Trophoblast cell (in vitro differentiated cells and primary cell): ENCODE measurements at places on chromosomes 6 and 20.
A peak's percentile ranks its signal among the peaks of the same experiment; 100 is the strongest.

- no peaks in the 10 kb centered on the region for H3K36me3 ChIP-seq
- no peaks in the 10 kb centered on the region for H3K27me3 ChIP-seq
- no peak overlapping the region for H3K27ac ChIP-seq
- H3K4me1 ChIP-seq = no peaks in the 10 kb centered on the region
- DNase-seq = no peak
- no peak overlapping the region for H3K4me3 ChIP-seq
Observed at GRCh38 chr6:54920628-54921027, 74.1 kb downstream of the FAM83B start.

- DNase-seq = no peak
- H3K27me3 ChIP-seq = no peaks in the 10 kb centered on the region
- no peaks in the 10 kb centered on the region for H3K4me1 ChIP-seq
- H3K27ac ChIP-seq = no peak overlapping the region
- no peaks in the 10 kb centered on the region for H3K36me3 ChIP-seq
Observed at GRCh38 chr20:54093423-54094267, 23.3 kb upstream of the BCAS1 start.

DNA sequence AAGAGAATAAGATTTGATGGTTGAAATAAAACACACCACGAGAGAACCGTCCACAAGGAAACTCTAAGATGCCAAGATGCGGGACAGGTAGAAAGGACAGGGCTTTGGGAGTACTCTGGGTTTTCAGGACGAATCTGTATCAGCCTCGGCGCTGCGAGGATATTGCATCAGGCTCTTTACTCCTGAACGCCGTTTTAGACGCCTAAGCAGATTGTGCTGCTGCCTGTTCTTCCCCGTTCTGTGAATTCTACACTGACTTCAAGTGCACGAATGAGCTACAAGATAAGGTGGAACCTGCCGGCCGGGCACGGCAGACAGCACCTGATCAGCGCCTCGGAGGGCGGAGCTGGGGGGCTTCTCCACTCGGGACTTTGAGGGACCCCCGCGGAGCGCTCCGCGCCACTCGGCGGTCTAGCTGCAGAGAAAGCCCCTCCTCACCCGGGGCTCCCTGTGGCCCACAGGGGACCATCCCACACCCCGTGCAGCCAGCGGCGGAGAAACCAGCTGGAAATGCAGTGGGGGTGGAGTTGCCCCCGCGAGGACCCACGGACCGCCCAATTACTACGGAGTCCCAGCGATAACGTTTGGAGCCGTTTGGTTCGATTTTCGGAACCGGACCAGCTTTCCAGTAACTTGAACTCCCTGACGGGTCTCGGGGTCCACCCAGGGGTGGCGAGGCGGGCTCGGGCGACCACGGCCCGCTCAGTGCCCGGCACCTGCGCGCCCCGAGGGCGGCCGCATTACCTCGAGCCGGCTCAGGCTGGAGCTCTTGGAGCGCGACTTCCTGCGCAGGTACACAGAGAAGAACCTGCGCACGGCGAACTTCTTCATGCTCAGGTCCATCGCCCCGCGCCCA lies 646 bp downstream of the RPS6KA2 start:
- no peaks in the 10 kb centered on the region for H3K36me3 ChIP-seq
- peak overlapping the region; percentile 86 for H3K4me3 ChIP-seq
- DNase-seq = no peak
- peaks cover 13% of the 10 kb centered on the region for H3K4me1 ChIP-seq
- H3K27ac ChIP-seq = peak overlapping the region; percentile 70
- peaks cover 2% of the 10 kb centered on the region for H3K27me3 ChIP-seq

- H3K4me3 ChIP-seq = no peak overlapping the region
- H3K27me3 ChIP-seq = no peaks in the 10 kb centered on the region
- peaks cover 12% of the 10 kb centered on the region for H3K4me1 ChIP-seq
Observed at GRCh38 chr20:63839620-63840019, 8.6 kb upstream of the ZBTB46 start.

DNA sequence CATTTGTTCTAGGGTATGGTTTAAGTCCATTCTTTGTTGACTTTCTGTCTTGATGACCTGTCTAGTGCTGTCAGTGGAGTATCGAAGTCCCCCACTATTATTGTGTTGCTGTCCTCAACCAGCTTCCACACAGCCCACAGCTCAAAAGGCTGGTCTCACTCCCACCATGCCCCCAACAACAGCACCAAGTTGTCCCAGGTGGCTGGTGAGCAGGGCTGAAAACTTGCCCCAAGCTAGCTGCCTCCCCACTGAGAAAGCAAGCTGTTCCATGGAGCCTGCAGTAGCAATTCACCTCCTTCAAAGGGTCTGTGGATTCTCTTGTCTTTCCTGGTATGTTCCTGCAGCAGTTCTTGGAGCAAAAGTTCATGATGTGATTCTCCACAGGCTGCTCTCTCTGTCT lies 221.0 kb downstream of the SYNDIG1 start:
- H3K4me3 ChIP-seq = no peak overlapping the region
- DNase-seq = no peak
- no peaks in the 10 kb centered on the region for H3K36me3 ChIP-seq
- H3K4me1 ChIP-seq = no peaks in the 10 kb centered on the region
- no peak overlapping the region for H3K27ac ChIP-seq
- no peaks in the 10 kb centered on the region for H3K27me3 ChIP-seq

GRCh38 chr6:30121446-30122366 lies 8.8 kb upstream of the TRIM31 start:
- H3K4me3 ChIP-seq = no peak overlapping the region
- H3K27ac ChIP-seq = no peak overlapping the region
- no peaks in the 10 kb centered on the region for H3K4me1 ChIP-seq
- no peak for DNase-seq
- H3K27me3 ChIP-seq = peaks cover 5% of the 10 kb centered on the region
- H3K36me3 ChIP-seq = no peaks in the 10 kb centered on the region

DNA sequence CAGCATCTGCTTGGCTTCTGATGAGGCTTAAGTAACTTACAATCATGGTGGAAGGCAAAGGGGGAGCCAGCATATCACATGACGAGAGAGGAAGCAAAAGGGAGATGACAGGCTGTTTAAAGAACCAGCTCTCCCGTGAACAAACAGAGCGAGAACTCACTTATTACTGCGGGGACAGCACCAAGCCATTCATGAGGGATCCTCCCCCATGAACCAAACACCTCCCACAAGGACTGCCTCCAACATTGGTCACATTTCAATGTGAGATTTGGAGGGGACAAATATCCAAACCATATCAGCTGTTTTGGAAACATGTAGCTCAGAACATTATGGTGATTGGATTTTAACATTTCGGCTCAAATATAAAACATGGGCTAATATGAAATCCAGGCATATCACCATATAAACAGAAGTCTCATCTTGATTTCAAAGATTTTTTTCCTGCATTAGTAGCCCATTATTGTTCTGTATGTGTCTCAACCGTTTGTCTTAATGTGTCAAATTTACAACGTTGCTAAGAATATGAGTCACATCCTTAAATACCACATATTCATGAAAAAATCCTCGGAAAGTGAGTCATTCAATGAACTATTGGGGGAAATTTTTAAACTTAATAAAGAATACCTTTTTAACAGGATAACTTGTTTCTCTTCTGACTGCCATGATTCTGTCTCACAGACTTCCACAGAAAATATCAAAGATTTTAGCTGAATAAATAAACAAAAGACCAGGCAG lies 894.3 kb downstream of the TFAP2A start:
- H3K36me3 ChIP-seq = no peaks in the 10 kb centered on the region
- DNase-seq = peak; percentile 67
- H3K4me1 ChIP-seq = peaks cover 14% of the 10 kb centered on the region

- H3K4me1 ChIP-seq = peaks cover 4% of the 10 kb centered on the region
- no peaks in the 10 kb centered on the region for H3K36me3 ChIP-seq
- no peak for DNase-seq
- H3K27ac ChIP-seq = no peak overlapping the region
- H3K27me3 ChIP-seq = no peaks in the 10 kb centered on the region
- H3K4me3 ChIP-seq = no peak overlapping the region
Observed at GRCh38 chr6:125151700-125152099, 1.9 kb upstream of the TPD52L1 start.

DNA sequence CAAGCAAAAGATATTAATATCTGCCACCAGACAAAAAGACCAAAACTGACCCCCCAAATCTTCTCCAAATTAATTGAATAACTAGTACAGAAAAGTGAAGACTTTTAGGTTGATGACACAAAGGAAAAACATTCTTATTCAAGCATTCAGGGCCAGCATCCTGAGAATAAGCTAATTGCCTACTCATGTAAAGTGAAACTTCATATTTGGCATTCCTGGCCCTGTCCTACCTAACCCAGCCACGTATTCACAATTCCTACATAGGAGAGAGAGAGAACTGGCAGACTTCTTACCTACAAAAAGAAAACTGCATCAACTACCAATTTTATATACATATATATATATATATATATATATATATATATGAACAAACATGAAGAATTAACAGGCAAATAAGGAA lies 4.9 kb upstream of the ASCC3 start:
- no peak overlapping the region for H3K4me3 ChIP-seq
- no peaks in the 10 kb centered on the region for H3K36me3 ChIP-seq
- no peaks in the 10 kb centered on the region for H3K4me1 ChIP-seq
- no peak overlapping the region for H3K27ac ChIP-seq
- peak; percentile 53 for DNase-seq

- no peaks in the 10 kb centered on the region for H3K27me3 ChIP-seq
- H3K4me1 ChIP-seq = peaks cover 14% of the 10 kb centered on the region
- DNase-seq = no peak
Observed at GRCh38 chr20:63941282-63942081, 14.7 kb downstream of the UCKL1 start.

DNA sequence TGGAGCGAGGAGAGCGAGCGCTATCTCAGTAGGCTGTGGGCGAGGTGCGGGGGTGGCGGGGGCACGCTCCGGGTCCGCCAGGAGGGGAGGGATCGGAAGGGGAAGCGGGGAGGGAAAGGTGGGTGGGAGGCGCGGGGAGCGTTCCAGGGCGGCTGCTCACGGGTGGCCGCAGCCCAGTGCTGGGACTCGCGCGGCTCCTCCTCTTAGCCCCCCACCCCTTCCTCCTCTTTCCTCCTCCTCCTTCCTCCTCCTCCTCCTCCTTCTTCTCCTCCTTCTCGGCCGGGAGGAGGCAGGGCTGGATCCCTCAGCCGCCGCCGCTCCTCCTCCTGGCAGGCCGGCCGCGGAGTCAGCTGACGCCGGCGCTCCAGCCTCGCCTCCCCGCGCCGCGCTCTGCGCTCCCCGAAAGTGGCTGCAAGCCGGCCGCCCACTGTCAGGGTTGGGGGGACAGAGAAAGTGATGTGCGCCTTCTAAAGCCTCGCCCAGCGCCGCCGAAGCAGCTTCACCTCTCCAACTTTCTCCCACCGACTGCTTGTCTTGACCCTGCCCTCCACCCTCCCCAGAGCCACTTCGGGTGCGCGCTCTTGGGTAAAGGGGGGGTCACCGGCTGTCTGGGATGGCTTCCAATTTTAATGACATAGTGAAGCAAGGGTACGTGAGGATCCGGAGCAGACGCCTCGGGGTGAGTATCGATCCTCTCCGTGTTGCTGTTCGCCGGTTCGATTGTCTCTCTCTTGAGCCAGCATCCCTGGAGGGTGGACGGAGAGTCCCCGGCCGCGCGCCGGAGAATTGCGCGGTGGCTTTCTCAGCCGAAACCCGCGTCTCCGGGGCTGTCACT lies at the start of gene DOK5:
TSS of gene DOK5 (plus strand) at position 260 of the 835 bp plus-strand sequence. CDS start at position 614, 354 bp downstream.
- H3K27ac ChIP-seq = no peak within 1 kb of the TSS
- no peaks in the 10 kb centered on the region for H3K27me3 ChIP-seq
- H3K36me3 ChIP-seq = no peaks in the 10 kb centered on the region
- H3K4me1 ChIP-seq = peaks cover 5% of the 10 kb centered on the region
- H3K4me3 ChIP-seq = peak within 1 kb of the TSS; percentile 84
- no peak for DNase-seq

GRCh38 chr6:148720406-148720805 lies 26.4 kb upstream of the UST start:
- H3K27ac ChIP-seq = no peak overlapping the region
- no peaks in the 10 kb centered on the region for H3K36me3 ChIP-seq
- H3K4me3 ChIP-seq = no peak overlapping the region

DNA sequence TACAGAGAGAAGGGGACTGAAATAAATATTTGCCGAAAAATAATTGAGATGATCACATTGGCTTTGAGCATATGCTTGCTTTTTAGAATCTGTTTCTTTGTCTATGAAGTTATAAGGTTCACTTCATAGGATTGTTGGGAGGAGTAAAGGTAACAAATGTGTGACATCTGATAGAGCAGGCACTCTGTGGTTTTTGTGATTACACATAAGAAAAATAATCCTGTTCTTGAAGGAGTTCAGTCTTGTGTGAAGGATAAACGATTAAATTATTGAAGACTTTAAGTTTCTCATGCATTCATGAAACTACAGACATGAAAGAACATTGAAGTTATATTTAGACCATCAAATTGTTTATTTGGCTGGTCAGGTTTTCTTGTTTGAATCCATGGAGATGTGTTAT lies 45.0 kb downstream of the QKI start:
- no peaks in the 10 kb centered on the region for H3K27me3 ChIP-seq
- H3K4me1 ChIP-seq = peaks cover 3% of the 10 kb centered on the region
- H3K27ac ChIP-seq = no peak overlapping the region

DNA sequence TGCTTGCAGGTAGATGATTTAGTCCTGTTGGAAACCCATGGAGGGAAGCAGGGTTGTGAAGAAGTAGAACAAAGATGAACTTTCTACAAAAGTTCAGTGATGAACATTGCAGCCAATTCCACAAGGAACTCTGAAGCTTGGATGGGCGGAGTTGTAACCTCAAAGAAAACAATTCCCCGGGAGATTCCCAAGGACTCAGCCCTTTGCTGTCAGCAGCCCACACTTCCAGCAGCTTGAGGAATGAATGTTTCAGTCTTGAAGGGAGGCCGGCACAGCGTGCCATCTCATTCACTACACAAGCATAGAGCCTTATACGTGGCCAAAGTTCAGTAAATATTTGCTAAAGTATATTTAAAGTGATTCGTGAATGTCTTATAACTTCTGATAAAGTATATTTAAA lies 269.4 kb downstream of the NKAIN2 start:
- H3K27me3 ChIP-seq = no peaks in the 10 kb centered on the region
- H3K4me3 ChIP-seq = no peak overlapping the region
- no peaks in the 10 kb centered on the region for H3K36me3 ChIP-seq
- no peak for DNase-seq
- H3K27ac ChIP-seq = no peak overlapping the region

GRCh38 chr6:14373648-14374437 lies 256.3 kb downstream of the CD83 start:
- no peaks in the 10 kb centered on the region for H3K4me1 ChIP-seq
- no peak overlapping the region for H3K27ac ChIP-seq
- no peak overlapping the region for H3K4me3 ChIP-seq
- DNase-seq = no peak
- no peaks in the 10 kb centered on the region for H3K36me3 ChIP-seq
- H3K27me3 ChIP-seq = no peaks in the 10 kb centered on the region

- H3K27me3 ChIP-seq = no peaks in the 10 kb centered on the region
- H3K4me3 ChIP-seq = no peak overlapping the region
- DNase-seq = no peak
- no peaks in the 10 kb centered on the region for H3K4me1 ChIP-seq
- H3K36me3 ChIP-seq = peaks cover 59% of the 10 kb centered on the region
Observed at GRCh38 chr6:30725713-30726505, 5.8 kb downstream of the TUBB start.

- H3K27me3 ChIP-seq = no peaks in the 10 kb centered on the region
- H3K27ac ChIP-seq = no peak overlapping the region
- no peaks in the 10 kb centered on the region for H3K36me3 ChIP-seq
- H3K4me1 ChIP-seq = no peaks in the 10 kb centered on the region
- DNase-seq = no peak
- no peak overlapping the region for H3K4me3 ChIP-seq
Observed at GRCh38 chr20:63432577-63433325, 39.7 kb downstream of the KCNQ2 start.

- H3K27me3 ChIP-seq = no peaks in the 10 kb centered on the region
- DNase-seq = no peak
- peaks cover 27% of the 10 kb centered on the region for H3K36me3 ChIP-seq
- H3K4me3 ChIP-seq = no peak overlapping the region
Observed at GRCh38 chr6:36235309-36235708, 34.6 kb upstream of the PNPLA1 start.
